Fibroblast of lung (primary cell): ENCODE measurements at places on chromosomes 11 and 22.

- DNase-seq = peak; percentile 29
Observed at GRCh38 chr11:6737872-6738466, 33.8 kb downstream of the OR2AG2 start.

GRCh38 chr11:77046060-77046501, 11.9 kb downstream of the B3GNT6 start:
- no peak for DNase-seq

DNA sequence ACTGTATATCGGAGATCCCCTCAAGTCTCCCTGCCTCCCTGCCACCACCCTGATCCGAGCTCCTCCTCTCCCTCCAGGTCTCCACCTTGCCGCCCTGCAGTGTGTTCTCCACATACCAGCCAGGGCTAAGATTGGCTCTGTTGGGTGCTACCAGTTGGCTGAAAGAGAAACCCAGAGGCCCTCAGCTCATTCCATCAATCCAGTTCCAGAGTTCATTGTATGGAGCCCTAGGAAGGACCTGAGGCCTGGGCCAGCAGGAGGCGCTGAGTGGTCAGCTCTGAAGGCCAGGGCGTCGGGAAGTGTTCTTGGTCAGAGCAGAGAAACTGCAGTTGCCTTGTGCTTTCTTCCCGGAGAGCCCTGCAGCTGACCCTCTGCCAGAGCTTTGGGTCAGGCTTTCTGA, 2.2 kb upstream of the TOP3B start:
- no peak for DNase-seq

GRCh38 chr11:34030382-34030781, 21.1 kb upstream of the CAPRIN1 start:
- no peak for DNase-seq

- DNase-seq = peak; percentile 54
Observed at GRCh38 chr11:10373340-10373739, 68.5 kb downstream of the ADM start.

DNA sequence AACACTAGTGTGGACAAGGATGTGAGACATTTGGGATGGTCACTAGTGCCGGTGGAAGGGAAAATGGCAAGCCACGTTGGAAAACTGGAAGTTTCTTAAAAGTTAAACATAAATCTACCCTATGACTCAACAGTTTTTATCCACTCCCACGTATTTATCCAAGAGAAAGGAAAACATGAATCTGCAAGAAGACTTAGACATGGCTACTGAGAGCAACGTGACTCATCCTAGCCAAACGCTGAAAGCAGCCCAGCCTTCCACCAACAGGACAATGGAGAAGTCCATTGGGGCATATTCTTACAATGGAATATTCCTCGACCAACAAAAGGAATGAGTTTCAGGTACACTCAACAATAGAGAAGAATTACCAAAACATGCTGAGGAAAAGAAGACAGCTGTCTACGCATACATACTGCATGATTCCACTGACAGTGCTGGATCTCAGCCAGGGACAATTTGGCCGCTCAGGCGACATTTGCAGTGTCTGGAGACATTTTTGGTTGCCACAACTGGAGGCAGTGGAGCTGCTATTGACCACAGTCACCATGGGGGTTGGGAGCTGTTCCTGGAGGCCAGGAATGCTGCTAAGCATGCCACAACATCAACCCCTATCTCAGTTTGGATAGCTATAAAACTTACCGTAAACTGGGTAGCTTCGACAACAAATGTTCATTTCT, 21.2 kb downstream of the SYT13 start:
- peak; percentile 76 for DNase-seq

DNA sequence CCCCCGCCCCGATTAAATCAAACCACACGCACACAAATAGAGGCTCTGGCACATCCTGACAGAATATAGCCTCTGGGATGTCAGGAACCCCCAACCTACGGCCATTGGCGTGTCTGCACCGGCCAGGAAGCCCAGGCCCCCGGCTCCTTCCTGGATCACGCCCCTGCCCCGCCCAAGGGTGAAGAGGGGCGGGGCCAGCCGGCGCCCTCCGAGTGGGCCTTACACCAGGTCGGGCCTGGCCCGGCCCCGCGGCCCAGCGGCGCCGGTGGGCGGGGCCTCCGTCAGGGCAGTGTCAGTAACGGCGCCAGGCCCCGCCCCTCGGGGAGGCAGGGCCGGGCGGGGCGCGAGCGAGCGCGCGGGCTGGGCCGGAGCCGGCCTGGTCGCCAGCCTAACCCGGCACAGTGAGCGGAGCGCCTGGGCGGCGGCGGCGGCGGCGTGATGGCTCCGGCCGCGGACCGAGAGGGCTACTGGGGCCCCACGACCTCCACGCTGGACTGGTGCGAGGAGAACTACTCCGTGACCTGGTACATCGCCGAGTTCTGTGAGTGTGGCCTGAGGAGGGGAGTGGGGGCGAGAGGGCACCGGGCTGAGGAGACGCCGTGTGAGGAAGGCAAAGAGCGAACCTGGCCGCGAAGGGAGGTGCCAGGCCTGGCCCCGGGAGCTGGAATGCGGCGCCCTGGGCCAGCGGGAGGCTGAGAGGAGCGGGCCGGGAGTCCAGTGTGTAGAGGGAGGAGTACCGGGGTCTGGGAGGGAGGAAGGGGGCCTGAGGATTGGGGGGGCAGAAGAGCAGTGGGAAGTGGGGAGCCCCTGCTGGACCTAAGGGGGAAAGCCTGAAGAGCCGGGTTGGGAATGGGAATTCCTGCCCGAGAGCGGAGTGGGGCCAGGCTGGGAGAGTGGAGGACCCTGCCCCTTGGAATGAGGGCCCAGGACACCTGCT, at the start of gene ACER3:
Gene ACER3 (plus strand): TSS at position 380 of the 937 bp plus-strand sequence. CDS start 59 bp downstream, at position 439.
- peak; percentile 84 for DNase-seq

- DNase-seq = no peak
Observed at GRCh38 chr22:42752230-42752746, 31.6 kb upstream of the A4GALT start.

- no peak for DNase-seq
Observed at GRCh38 chr22:42711895-42712837, 8.5 kb downstream of the A4GALT start.

DNA sequence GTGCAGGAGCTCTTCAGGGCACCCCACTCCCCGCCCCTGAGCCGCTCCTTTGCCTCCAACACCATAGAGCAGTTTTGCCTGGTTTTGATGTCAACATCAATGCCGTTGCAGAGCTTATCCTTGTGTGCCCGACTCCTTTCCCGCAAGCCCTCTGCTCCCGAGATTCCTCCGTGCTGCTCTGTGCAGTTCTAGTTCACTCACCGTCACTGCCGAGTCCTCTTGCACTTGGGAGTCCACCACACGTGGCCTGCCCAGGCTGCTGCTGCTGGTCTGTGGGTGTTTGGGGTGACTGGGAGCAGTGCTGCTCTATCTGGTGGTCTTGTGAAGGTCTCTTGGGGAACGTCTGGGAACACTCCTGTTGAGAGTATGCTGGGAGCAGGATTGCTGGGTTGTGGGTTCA, 63.8 kb upstream of the ANO1 start:
- no peak for DNase-seq

DNA sequence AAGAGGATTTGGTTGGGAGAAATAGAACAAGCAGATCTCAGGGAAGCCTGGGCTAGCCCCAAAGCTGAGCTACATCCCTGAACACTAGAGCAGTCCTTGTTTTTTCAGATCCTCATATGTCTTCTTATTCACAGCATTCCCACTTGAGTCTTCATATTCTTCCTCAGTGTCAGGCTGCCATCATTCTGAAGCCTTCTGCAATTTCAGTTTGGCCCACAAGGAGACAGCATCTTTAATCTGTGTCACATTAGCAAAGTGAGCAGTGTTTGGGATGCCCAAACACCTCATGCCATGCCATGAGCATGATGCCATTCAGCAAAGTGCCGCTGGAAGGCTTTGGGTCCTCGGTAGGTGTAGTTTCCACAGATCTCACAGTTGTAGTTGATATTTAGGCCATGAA, 56.6 kb downstream of the SCN3B start:
- no peak for DNase-seq

DNA sequence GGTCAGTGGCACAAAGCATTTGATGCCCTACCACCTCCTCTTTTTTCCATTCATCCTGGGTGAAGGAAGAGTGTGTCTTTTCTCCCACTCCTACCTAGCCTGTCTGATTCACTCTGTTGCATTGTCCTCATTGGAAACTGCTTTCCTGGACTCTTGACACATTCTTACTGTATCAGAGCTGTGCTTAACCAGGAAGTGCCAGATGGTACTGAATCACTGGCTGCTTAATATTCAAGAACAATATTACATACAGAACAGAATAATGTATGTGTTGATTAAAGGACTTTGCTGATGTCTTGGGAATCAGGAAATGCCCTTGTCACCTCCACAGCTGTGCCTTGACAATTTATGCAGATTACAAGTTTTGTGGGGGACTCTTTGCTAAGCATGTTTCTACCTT, 44.4 kb downstream of the SVIP start:
- DNase-seq = peak; percentile 76

- DNase-seq = no peak
Observed at GRCh38 chr11:120706257-120706656, 194.7 kb downstream of the GRIK4 start.

DNA sequence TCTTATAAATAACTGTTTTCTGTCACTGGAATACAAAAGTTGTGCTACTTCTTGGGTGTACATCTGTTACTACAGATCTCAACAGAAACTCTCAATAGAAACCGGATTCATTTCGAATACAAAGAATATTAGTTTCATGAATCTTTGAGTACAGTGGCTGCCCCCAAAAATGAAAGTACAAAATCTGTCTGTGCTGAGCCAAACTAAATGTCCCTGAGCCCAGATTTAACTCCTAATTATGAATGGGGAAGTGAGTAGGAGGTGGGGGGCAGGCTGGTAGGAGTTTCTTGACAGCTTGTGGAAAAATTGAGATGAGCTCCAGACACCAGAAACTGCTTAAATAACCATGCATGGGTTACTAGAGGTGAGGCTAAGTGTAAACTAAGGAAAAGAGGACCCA, 41.6 kb downstream of the PITPNB start:
- DNase-seq = no peak

DNA sequence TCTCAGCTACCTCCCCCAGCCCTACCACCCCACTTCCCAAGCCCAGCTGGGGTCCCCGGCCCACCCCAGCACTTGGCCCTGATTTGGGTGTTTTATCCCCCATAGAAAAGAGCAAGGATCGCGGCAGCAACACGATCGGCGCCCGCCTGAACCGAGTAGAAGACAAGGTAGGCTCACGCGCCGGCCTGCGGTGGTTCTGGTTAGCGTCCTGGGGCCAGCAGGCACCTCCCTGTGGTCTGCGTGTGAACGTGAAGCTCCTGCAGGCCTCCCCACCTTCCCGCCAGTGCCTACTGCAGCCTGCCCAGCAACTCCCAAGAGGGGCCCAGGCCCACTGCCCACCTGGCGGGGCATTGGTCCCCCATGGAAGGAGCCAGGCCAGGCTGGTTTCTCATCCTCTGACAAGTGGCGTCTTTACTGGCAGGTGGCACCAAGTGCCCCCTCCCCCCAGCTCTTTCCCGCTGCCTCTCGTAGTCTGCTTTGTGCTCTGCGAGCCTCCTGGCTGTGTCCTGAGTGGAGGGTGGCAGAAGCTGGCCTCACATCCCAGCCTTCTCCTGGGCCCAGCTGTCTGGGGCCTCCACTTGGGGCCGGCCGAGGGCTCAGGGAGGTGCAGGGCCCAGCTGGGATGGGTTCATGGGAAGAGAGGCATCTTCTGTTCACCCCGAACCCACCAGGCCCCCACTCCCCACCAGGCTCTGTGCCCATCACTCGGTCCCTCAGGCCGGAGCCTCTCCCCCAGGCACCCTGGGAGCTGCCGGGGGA, 78.3 kb upstream of the KCNQ1OT1 start:
- no peak for DNase-seq

DNA sequence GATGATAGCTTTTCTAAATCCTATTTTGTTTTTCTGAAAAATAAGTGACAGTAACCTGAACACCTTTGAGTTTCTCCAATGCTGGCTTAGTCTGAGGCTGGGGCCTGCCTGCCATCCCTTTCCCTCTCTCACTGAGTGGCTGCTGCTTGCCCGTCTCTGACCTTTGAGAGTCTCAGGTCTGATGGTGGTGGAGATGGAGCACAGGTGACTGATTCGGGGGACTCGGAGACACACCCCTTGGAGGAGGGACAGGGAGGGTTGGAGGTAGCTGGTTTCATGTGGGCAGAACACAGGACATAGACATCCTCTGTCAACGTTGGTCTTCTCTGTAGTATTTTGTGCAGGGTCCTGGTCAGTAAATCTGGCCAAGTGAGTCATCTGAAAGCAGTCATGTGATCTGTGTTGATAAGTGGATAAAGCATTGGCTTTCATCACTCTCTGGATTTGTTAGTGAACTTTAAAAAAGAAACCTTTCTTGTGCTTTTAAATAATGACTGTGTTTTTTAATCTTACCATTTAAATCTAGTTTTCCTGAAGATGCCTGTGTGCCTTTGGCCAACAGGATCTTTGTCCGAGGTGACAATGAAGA, 47.1 kb upstream of the CLDN5 start:
- DNase-seq = peak; percentile 40

DNA sequence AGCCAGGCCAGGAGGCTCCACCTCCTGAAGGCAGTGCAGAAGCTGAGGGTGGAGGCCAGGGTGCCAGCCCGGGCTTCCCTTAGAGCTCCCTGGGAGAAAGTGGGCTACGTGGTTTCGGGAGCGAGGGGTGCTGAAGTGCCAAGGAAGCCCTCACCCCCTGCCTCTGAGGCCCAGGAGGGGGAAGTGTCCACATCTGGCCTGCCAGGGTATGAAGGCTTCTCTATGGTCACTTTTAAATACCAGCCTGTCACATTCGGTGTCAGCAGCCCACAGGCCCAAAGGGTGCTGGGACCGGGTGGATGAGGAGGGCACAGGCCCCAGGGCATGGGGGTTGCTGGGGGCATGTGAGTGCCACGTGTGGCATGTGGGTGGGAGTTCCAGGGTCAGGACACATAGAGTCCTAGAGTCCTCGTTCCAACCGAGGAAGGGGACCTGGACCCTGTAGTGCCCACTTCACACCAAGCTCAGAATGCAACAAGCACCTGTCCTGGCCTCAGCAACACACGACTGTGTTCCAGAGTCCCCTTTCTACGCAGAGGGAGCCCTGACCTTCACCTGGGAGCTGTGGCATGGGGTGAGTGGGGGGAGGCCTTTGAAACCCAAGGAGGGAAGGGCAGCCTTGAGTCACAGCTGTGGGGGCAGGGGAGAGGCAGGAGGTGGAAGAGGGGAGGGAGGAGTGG, 1.7 kb downstream of the SHISA8 start:
- DNase-seq = no peak

GRCh38 chr11:1470681-1471611, 15.6 kb downstream of the MOB2 start:
- no peak for DNase-seq

- DNase-seq = peak; percentile 58
Observed at GRCh38 chr22:25645266-25645665, 80.8 kb downstream of the GRK3 start.
